ENCODE measurements at places on chromosomes 2 and 18.

- no peak for DNase-seq
Observed at GRCh38 chr18:10248738-10249137, 205.7 kb upstream of the APCDD1 start.

GRCh38 chr18:76621226-76621625, 126.2 kb upstream of the ZNF516 start:
- no peak for DNase-seq

GRCh38 chr2:239952665-239953417, 72.3 kb downstream of the NDUFA10 start:
- DNase-seq = no peak

DNA sequence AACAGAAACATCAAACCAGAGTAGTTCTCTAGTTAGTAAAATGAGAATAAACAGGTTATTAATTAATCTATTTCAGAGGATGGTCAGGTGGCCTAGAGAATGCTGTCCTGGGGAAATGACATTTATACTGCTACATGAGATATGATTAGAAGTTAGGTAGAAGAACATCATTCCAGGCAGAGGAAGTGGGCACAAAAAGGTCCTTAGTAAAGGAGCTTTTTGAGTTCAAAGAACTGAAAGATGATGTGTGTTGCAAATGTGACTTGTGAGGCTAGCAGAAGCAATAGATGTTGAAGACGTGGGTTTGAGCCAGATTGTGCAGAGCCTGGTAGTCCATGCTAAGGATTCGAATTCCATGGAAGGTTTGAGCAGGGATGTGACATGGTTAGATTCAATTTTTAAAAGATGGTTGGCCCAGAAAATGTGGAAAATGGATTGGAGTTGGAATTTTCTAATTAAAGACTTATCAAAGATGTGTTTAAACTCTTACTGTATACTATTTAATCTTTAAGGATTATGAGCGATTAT, 34.2 kb downstream of the RAB10 start:
- no peak for DNase-seq

DNA sequence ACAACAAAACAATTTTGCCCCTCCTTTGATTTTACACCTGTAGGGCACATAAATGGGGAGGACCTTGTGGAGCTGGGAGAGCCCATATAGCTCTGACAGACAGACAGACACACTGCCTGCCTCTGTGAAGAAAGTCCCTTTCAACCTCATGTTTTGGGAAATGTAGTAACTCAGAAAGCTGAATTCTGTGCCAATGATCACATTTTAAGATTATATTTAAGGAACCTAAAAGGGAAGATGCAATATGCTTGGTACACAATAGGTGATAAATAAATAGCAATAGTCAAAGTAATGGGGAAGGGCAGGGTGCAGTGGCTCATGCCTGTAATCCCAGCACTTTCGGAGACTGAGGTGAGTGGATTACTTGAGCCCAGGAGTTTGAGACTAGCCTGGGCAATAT, 446.4 kb upstream of the ID2 start:
- no peak for DNase-seq

GRCh38 chr2:182404975-182405561, 21.8 kb downstream of the PDE1A start:
- DNase-seq = peak; percentile 11

DNA sequence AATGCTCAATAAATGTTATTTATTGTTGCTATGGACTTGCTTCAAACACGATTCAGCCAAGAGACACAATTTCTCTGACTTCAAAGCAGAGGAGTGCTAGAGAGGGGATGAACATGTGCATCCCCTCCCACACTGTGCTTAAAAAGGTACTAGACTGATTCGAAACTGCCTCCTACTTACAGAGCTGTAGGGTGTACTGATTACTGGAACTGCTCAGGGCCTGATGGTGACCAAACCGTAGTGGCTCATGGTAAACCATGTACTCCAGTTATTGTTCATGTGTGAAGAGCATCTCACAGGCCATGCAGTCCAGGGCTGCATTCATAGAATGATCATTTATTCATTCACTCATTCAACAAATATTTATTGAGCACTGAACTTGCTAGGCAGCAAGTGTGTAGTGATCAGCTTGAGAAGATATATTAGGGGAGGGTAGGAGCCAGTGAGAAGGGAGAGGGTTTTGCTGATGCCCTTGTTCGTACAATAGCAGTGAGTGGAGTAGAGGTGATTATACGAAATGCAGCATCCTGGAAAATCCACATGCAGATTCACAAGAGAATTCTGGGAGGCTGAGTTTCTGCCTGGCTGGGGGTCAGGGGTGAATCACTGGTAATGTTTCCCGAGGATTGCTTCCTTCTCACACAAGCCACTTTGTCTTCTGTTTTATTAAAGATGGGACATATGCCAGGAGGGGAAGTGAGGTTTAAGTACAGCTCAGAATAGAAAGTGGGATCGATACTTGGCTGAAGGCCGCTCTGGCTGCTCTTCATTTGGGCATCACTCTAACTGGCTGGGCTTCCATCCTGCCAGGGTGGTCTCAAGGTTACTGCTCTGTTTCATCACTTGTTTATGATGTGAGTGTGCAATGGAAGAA, 245.4 kb downstream of the RAD51AP2 start:
- DNase-seq = peak; percentile 16

DNA sequence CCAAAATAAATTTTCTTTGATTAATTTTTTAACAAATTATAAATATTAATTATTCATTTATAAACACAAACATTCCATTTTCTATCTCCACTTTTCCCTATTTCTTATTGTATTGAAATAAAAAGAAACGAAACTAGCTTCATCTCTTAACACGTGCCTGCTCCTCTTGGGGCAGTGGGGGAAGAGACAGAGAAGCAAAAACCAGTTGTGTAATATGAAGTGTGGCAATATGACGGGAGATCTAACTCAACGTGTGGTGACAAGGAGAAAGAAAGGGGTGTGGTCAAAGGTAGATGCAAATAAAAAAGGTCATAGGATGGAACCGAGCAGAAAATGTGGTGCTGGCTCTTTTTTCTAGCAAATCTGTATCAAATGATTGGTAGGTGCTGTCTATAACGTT, 106.9 kb upstream of the SLC8A1 start:
- no peak for DNase-seq

- peak; percentile 18 for DNase-seq
Observed at GRCh38 chr2:120237491-120237902, 14.3 kb upstream of the TMEM185B start.

GRCh38 chr2:88253997-88254396, 83.9 kb downstream of the THNSL2 start:
- no peak for DNase-seq

Data from foreskin melanocyte (primary cell).